ENCODE measurements at places on chromosomes 6 and 20.
A peak's percentile ranks its signal among the peaks of the same experiment; 100 is the strongest.

DNA sequence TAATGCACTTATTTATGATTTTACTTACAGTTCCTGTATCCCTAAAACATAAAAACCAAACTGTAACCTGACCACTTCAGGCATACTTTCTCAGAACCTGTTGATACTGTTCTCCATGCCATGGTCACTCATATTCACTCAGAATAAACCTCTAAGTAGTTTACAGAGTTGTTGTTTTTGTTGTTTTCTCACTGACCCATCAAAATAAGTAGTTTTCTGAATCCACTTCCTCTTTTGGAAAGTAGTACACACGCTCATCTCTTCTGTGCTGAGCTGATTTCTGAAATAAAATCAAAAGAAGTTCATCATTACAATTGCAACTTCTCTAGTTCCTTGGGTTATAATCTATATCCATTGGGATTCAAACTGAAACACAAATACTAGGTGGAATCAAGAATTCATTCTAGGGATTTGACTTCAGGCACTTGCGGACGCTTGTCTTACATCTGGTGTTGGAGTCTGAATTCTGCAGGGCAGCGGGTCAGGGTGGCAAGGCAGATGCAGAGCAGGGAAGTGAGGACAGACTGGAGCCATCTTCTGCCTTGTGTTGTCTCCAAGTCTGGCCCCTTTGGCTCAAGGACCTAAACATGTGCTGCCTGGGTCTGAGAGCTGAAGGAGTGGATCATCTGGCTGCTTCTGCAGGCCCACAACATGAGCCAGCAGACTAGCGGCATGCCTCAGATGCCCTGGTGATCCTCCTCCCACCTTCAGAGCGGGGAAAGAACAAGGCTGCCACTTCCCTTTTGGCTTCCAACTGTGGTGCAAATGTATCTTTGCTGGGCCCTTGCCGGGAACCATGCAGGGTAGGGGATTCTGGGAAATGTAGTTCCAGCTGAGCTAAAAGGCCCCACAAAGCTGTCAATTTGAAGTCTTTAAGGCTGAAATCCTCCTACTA, 167.9 kb upstream of the MYLIP start:
- no peak for DNase-seq

DNA sequence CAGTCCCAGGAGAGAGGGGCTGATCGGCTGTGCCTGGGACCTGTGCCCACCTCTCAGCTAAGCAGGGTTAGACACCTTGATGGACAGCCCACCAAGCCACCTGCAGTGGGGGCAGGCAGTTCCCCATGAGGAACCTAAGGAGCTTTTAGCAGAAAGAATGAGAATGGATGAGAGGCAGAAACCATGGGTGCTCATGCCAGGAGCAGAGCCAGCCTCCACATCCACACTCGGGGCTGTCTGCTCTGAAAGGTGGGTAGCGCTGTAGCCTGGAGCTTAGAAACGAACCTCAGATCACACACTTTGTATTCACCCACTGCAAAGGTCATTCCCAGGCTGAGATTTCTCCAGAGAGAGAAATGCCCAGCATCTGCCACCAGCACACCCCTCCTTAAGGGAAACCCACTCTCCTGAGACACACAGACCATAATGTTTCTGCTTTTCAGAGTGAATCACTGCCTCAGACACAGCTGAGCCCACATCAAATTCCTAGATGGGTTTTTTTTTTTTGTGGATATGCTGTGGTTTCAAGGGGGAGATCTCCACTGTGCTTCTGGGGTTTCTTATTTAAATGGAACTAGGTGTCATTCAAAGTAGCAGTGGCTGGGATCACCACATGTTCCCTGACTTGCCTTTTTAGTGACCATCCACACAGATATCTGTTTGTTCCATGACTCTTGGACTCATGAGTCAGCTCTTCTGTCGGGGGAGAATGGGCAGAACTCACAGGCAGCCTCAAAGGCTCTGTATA, 218.9 kb downstream of the EYA2 start:
- peak; percentile 7 for DNase-seq

DNA sequence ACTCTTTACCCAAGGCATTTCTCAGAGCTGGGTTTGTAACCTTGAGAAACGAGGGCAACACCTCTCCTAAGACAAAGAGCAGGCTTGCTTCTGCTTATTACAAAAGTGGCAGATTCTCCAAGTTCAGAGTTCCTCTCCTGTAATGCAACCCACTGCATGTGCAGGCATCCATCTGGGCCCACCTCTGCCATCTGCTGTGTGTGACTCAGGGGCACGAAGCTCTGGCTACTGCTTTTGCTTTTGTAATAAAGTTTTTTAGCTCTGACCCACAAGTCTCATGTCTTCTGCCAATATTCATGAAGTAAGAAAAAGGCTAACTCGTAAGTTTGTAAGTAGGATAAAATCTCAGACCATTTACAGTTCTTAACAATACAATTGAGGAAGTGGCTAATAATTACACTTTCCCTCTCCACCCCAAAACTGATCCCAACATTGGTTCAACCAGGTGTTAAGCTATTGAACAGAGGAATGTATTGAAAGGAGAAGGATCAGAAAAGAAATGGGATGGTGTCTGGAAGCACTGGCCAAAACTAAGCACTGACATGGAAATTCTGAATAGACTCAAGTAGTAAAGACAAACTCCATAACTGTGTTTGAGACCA, 51.7 kb upstream of the SMLR1 start:
- no peak for DNase-seq

DNA sequence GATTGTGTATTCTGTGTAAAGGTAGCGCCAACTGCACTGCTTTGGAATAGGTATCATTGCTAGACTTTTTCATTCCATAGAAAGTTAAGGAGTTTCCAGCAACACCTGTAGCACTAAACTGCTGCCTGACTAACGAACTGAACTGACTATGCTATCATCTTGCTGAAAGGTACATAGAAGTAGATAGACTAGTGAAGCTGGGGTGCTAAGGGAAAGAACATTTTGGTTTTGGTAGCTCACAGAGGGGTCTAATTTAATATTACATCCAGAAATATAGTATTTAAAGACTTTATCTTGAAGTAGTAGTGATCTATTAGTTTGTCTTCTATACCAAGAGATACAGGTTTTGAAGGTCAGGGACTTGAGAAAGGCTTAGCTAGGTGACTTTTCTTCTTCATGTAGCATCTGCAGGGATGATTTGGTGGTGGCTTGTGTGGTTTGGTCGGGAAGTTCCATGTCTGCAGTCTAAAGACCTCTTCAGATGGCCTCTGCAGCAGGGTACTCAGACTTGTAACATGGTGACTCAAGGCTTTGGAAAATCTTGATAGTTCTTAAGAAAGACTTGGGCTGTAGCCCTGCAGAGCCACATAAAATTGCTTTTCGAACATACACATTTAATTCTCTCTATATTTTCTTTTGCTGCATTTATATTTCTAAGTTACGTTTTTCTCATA, 10.2 kb downstream of the SENP6 start:
- DNase-seq = no peak

- DNase-seq = no peak
Measured at GRCh38 chr20:63955281-63955826, 862 bp downstream of the UCKL1 start.

DNA sequence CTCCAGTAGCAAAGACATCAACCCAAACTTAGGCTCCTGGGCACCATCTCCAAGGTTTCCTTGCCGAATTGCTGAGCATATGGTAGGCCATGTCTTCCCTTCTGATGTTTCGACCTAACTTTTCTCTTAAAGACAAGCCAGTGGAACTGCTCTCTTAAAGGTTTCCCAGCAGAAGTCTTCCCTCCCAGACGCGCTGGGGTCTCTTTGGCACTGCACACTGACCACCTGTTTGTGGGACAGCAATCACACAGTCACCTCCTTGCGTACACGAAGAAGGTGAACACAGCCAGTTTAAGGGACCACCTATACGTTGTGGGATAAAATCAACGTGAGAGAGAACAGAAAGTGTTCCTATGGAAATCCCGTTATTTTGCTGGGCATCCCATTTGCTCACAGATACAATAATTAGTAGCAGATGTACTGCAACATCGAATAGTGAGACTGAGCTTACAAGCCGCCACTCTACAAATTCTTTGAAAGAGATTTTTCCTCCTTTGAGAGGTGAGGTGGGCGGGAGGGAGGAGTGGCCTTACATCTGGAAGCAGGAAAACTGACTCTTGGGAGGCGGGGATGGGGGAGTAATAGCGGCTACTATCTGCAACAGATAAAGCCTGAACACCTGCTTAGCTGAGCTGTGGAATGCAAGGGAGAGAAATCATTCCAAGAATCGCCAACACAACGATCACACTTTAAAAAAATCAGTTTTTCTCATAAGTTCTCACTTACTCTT, 9.9 kb downstream of the GRIK2 start:
- no peak for DNase-seq

- DNase-seq = peak; percentile 92
Measured at GRCh38 chr6:113122060-113122459, 735.1 kb upstream of the MARCKS start.

DNA sequence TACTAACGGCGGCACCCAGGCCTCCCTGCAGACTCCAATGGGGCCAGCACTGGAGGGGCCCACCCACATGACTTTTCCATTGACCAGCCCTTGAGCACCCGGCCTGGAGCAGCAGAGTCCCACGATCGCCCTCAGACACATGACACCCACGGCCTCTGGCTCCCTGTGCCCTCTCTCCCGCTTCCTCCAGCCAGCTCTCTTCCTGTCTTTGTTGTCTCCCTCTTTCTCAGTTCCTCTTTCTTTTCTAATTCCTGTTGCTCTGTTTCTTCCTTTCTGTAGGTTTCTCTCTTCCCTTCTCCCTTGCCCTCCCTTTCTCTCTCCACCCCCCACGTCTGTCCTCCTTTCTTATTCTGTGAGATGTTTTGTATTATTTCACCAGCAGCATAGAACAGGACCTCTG, 26.1 kb upstream of the FANCE start:
- DNase-seq = no peak

DNA sequence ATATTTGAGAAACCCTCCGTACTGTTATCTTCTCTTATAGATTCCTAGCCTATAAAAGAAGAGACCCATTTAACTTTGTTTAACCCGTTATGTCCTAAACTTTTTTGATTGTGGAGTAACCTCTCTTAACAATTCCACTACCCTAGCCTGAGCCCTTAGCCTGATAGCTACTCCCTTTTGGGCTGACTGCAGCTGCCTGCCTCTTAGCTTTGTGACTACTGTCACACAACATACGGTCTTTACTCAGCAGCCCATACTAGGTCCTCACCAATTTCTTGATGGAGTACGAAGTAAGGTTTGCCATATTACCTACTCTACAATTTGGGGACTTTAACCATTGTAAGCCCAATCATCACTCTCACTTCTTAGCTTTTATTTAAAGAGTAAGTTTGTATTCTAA, 72.7 kb downstream of the QRSL1 start:
- no peak for DNase-seq

GRCh38 chr6:24307881-24308280, 50.0 kb downstream of the DCDC2 start:
- DNase-seq = peak; percentile 39

DNA sequence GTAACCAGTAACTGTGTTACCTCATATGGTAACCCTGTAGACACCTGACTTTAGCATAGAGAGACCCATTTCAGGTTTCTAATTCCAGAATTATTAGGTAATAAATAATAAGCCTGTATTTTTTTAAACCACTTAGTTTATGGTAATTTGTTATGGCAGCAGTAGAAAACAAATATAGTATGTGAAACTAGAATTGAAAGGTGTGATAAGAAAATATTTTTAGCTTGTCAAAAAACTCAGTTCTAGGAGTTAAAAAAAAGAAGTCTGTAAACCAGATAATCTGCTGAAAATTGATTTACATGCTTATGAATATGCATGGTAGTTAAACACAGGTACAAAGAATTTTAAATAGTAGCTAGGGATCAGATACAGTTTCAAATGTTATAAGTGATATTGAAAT, 695.0 kb upstream of the GJE1 start:
- no peak for DNase-seq

DNA sequence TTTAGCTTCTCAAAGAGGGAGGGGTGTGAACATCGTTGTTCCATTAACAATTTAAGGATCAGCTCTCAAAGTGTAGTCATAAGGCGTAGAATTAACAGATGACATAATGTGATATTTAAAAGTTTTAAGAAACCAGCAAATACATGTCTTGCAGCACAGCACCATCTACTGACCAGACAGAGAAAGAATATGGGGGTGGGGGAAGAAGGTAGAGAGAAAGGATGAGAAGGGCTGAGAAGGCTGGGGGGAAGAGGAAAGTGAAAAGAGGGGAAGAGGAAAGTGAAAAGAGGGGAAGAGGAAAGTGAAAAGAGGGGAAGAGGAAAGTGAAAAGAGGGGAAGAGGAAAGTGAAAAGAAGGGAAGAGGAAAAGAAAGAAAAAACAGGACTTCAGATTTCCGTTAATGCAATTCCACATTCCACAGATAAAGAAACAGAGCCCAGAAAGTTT, 80.9 kb downstream of the HAO1 start:
- peak; percentile 1 for DNase-seq

DNA sequence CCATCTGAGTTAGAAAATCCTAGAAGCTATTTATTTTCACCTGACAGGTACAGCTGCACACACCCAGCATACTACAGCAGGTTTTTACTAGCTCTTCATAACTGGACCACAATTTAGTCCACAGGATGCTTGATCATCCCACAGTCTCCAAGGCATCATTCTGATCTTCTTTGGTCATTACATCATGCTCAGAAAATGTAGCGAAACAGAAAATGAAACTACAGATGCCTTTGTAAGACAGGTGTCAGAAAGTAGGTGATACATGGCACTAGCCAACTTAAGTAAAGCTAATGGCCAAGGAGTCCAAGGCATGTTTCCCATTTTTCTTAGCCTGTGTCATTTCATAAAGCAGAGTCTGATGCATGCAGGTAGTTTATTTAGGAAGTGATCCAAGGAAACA, 102.3 kb downstream of the HTR1B start:
- DNase-seq = no peak

DNA sequence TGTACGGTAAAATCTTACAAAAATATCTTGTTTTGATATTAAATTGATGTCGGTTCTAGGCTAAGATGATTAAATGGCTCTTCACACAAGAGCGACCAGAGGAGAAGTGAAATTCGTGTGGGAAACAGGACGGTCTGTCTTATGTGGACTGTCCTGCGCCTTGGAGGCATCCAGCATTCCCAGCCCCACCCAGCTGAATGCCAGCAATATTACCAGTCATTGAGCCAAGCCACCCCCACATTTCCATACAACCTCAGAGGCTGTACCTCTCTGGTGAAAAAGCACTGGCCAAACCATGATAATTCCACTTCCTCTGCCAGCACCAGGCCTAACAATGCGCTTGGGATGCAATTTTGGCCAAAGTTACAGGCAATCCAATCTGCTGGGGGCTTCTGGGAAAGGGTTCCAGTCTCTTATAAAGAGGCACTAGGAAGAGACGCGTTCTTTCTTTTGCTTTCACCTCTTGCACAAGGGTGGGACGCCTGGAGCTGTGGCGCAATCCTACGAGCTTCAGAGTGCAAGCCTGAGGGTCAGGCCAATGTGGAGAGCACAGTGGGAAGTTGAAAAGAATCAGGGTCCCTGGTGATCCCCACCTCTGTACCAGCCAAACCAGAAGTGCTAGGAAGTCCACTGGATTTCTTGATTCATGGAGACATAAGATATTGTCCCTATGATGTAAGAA, 213.1 kb downstream of the PREX1 start:
- no peak for DNase-seq

DNA sequence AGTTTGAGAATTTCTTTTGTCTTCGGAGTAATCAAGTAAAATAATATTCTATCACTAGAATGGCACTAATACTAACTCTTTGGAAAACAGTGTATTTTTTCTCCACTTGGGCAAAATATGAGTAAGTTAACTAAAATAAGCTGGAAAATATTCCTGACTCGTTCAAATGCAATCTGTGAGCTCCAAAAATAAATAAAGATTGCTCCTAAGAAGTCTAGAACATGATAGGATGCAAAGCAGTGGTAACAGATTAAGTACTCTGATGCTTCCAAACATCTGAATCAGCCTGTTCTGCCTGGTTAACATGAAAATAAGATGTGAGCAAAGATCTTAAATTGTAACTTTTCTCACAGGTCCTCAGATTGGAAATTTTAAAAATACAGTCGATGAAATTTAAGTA, 285.1 kb upstream of the ID4 start:
- DNase-seq = no peak

Data from Daoy (cell line).